ENCODE measurements at places on chromosomes 7 and 10.
A peak's percentile ranks its signal among the peaks of the same experiment; 100 is the strongest.

DNA sequence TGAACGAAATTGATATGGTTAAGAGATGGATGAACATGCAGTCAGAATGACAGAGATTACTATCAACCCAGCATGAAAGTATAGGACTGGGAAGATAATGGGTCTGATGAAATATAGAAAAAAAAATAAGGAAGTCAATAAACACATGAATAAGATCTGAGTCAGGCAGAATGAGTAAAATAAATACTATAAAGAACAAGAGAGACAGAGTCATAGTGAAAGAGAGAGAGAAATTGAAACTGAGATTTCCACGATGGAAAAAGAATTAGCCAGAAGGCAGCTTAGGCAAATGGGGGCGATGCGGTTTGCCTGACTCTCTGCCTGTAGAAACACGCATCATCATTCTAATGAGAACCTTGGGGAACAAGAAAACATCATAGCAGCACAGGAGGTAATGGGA, 26.6 kb downstream of the SEMA3D start:
- no peak for DNase-seq

DNA sequence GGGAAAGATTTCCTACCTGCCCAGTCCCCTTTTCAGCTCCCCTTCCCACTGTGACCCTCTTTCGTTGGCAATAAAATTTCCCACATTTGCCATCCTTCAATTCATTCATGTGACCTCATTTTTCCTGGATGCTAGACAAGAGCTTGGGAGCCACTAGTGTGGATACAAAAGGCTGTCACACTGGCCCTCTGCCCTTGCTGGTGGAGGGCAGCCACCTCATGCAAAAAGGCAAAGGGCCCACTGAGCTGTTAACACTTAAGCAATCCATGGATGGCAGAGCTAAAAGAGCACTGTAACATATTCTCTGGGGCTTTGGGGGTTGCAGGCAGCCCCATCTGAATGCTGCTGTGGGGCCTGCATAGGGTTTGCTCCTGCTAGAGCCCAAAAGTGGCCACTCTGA, 315.1 kb downstream of the NEBL start:
- no peak for DNase-seq

- no peak for DNase-seq
These were observed 1404.2 kb upstream of the CELF2 start for GRCh38 chr10:9613338-9614075.

DNA sequence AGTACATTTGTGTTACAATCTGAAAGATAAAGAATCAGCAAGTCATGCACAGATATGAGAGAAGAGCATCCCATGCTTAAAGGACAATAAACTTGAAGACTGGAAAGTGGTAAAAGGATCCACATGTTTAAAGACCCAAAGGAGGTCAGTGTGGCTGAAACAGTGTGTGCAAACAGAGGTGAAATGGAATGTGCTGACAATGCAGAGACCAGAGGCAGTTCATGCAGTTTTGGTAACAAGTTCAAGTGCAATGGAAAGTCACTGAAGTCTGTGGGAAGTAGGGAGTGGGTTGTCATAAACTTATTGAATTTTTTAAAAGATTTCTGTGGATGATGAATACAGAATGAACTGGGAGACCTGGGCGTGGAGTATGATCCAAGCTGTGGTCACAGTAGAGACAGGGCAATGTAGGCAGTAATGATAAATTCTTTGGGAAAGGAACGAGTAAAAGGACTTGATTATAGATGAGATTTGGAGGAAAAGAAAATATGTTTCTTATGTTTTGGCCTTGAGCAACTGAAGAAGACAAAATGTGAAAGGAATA, 408.0 kb downstream of the HGF start:
- no peak for DNase-seq

- DNase-seq, result no peak
These were observed 992 bp upstream of the RBM20 start for GRCh38 chr10:110643035-110643652.

DNA sequence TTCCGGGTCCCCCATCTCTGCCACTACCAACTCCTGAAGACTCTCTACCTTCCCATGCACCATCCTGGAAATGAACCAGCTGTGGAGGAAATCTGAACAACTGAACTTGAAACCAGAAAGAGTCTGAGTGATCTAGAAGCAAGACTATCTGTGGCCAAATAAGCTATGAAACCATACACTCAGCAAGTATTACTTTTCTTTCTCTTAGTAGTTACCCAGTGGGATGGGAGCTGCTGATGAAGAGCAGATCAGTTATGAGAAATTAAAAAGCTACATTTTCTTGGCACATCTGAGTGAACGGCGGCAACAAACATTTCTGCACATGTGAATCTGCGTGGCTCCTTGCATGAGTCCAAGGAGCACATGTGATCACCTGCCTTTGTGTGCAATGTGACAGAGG, 31.6 kb upstream of the AGK start:
- DNase-seq, result no peak

GRCh38 chr10:58773341-58773740, 260.7 kb downstream of the BICC1 start:
- no peak for DNase-seq

DNA sequence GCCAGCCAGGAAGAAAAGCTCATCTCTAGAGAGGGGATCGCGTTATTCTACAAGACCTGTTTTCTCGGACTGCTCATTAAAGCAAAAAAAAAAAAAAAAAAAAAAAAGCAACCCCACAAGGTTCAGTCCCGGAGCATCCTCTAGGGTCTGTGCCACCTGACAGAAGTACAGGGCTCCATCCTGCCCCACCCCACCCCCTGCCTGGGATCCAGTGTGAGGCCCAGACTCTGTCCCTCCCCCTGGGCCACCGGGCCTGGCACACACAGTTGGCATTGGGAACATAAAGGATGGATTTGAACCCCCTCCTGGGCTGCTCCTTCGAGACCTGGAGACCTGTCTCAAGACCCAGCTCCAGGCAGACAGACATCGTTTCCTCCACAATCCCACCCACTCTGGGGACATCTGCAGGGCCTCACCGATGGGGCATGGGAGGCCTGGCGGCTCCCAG, 688 bp downstream of the ORAI2 start:
- no peak for DNase-seq

DNA sequence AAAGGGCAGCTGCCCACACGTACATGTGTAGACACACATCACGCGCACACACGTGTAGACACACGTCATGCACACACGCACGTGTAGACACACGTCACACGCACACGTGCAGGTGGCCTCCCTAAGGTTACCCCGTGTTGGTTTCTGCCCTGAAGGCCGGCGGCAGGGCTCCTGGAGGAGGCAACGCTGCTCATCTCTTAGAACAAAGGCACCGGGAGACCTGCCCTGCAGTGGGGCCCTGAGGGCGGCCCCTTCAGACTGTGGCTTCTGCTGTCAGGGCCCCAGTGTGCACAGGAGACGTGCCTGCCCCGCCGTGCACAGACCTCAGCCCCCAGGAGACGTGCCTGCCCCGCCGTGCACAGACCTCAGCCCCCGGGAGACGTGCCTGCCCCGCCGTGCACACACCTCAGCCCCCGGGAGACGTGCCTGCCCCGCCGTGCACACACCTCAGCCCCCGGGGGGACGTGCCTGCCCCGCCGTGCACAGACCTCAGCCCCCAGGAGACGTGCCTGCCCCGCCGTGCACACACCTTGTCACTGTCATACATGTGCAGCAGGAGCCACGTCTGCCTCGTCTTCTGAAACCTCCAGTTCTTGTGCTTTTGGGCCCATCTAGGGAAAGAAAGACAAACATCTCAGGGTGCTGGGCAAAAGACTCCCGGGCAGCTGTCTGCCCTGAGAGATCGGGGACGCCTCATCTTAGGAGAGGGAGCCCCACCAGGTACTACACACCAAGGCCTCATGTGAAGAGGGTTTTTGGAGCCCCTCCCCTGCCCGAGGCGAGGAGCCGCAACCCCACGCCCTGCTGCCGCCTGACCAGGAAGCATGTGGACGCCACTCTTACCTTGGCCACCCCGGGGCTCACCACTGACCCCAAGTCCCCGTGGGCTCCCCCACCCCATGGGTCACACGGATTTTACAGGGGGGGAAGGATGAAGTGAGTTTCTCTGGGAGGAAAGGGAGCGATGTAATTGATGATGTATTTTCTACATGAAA, 17.3 kb downstream of the CYP2W1 start:
- DNase-seq, result no peak

- no peak for DNase-seq
These were observed 20.9 kb downstream of the ZMIZ1 start for GRCh38 chr10:79089632-79090031.

DNA sequence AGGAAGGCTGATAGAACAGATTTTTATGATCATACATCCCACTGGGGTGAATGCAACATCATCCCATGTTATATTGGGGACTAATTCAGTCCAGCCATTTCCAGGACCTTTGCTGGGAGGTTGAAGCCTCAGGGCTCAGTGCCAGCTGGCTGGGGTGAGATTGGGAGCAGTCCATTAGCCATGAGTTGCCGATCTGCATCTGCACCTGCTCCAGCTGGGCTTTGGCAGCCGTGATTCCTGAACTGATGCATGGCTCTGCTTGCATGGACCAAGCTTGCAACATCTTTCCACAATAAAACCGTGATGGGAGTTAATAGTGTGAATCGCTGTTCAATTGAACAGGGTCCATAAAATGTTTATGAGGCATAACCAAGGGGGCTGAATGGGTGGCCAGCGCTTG, 346.9 kb downstream of the TYW1 start:
- no peak for DNase-seq

DNA sequence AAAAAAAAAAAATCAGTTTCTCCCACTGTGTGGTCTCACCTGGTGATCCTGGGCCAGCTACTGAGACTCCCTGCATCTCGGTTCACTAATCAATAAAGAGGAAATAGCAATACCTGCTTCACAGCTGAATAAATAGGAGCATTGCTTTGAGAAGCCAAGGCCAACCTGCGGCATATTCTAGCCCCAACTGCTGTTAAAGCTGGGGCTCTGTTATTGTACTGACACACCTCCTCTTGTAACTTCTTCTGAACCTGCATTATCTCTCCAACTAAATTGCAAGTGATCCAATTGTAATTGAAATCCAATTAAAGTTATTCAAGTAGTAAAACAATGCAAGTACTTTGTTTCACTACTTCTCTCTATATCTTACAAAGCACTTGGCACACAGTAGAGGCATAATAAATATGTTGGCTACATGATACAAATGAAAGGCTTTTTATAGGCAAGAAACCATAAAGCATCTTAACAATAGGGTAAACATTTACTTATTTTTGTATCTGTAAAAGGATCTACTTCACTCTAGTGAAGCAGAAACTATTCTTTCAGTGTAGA, 38.4 kb downstream of the AMPH start:
- no peak for DNase-seq

DNA sequence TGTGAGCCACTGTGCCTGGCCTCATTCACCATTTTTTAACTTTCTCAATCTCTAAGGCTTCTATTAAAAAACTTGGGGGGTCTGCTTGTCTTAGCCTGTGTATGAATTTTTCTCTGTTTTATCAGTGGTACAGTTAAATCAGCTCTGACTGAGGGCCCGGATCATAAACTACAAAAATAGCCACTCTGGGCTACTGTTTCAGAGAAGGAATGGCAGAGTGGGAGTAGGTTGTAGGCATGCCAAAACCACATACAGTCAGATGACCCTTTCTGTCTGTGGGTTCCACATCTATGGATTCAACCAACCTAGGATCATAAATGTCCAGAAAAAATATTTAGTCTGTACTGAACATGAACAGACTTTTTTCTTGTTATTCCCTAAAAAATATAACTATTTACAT, 21.3 kb downstream of the TBC1D12 start:
- no peak for DNase-seq

DNA sequence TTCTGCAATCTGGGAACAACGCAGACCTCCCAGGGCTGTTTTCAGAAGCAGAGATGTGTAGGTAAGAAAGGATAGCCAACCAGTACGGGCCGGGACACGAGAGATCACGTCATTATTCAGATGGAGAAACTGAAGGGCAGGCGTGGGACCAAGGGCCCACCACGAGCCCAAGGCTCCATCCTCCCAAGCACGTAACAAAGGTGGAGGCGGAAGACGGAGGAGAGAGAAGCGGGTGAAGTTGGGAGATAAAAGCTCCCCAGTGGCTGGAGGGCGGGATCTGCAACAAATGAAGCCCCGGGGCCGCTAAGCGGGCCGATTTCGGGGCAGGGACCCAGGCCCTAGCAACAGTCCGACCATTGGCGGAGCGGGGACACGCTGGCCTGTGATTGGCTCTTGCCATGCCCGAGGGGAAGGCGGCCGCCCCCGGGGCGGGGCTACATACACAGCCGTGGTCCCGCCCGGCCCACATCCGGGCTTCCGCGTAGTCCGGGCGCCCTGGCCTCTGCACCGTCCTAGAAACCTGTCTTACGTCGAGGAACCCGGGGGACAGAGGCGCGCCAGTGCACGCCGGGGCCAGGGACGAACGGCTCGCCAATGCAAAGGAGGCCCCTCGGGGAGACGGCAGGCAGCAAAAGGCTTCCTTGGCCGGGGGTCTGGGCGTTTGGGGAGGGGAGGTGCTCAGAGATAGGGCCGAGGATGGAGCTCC, 15.5 kb downstream of the HSPB1 start:
- peak; percentile 91 for DNase-seq

DNA sequence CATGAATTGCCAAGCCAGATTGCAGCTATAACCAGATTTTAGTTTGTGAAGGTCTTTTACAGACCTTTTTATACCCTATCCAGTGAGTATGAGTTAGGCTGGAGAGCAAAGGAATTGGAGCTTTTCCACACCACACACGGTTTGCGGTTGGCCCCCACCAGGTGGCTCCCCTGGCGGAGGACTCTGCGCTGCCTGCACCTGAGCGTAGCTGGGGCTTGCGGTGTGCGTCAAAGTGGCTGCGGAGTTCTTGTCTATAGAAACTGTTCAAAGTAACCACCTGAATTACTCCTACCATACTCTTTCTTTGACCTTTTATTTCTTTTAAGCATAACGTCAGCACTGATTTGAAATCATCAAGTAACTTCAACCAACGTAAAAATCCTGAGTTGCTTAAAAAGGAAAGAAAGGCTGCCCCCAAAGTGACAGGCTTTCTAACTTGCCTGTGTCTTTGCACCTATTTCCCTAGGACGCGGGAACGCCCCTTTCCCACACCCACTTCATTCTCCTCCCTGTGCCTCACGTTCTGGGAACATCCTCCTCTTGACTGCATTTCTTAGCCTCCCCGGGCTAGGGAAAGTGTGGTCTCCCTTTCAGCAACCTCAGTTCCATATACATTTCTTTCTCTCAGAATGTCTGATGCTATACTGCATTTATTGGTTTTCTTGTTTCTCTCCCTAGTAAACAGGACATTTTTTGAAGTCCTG, 47.6 kb upstream of the TMEM72 start:
- no peak for DNase-seq
